T follicular helper cell (primary cell): ENCODE measurements at places on chromosomes 1 and 21.

DNA sequence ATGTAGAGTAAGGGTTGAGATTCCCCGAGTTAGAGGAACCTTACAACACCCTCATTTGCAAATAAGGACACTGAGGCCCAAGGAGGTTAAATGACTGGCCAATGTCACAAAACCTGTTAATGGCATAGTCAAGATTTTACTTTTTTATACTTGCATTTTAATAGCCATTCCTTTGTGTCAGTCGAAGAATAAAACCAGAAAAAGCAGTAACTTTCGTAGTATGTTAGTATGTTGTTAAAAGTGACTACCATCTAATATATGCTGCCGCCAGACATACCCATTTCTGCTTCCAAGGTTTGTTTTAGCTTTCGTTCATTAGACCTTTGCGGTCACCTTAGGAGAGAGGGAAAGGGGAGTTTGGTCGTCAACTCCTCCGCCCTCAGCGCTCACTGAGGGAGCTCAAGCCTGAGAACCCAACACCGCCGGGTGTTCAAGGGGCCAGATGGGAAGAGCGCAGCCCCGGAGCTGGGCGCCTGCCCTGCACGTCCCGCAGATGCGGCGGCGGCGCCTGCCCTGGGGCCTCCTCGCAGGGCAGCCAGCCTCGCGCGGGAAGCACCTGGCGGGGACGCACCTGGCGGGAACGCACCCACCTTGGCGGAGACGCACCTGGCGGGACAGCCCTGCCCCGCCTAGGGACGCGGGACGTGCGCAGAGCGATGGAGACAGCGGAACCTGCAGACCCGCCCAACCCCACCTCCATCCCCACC, 466 bp downstream of the VPS26C start:
- peak; percentile 64 for DNase-seq

DNA sequence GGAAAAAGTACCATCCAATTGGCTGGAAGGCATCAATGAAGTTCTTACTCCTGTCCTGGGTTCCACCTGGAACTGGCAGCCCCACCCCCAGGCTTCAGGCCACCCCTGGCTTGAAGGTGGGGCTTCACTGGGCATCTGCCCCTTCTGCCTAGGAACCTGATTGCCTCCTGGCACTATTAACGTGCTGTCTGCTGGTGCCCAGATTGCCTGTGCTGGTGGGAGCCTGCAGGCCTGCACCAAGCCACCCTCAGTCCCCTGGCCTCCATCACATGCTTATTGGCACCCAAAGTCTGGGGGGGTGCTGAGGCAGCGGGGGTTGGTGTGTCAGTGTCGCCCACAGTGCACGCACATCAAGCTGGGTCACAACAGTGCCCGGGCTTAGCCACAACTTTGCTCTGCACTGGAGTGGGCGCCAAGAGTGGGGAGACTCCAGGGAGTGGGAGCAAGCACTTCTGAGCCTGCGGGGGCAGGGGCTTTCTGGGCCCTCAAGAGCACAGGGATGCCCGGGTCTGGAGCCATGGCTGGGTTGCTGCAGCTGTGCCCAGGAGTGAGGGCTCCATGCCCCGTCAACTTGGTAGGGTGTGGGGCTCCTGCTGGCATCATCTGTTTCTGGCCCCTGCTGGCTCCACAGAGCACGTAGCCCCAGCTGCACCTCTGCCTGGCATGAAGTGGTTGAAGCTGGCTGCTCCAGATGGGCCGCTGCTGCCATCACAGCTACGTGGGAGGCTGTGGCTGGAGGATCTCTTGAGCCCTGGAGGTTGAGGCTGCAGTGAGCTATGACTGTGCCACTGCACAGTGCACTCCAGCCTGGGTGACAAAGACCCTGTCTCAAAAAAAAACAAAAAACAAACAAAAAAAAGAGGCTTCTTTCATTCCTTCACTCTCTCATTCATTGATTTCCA, 4.1 kb upstream of the LSM10 start:
- DNase-seq, result no peak

DNA sequence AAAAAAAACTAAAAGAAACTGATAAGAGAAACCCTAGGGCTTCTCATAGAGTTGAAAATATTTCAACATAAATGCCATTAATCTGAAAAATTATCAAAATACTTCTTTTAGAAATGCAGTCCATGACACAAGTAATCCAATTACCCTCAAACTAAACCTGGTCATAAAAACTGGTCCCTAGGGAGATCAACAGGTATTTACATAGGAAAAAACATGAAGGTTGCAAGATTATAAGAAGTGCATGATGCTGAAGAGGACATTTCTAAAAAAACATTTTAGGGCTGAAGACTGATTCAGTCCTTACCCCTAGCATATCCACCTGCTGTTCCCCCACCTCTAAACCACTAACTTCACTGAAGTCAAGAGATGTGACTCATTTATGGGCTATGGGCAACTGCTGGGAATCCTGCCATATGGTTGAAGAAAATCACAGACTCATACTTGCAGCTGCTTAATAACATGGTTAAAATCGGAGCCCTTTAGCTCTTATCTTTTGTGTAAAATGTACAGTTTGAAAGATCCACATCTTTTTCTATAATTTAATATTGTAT, 131.0 kb upstream of the RUNX1 start:
- DNase-seq, result no peak

GRCh38 chr1:197696372-197696771, 78.9 kb downstream of the DENND1B start:
- no peak for DNase-seq
